Stimulated activated CD4-positive, alpha-beta T cell treated with anti-CD3 and anti-CD28 coated beads, TNF-alpha, amount 100 ng/mL, for 1 hour (primary cell): ENCODE measurements at places on chromosomes 2 and 18.

DNA sequence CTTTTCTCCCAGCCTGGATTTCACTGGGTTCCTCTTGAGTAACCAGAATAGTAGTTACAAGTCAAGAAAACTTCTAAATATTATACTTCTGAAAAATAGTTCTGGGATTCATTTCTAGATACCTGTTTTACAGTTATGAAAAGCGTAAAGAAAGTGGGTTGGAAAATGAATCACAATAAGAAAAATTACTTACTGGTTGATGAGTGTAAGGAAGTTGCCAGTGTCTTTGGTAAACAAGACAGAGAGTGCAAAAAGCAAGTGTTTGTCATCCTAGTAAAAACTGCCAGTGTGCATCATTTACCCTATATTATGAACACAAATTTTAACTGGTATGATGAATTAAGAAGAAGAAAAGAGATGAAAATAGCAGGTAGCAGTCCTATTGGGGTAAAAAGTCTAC, 88.9 kb downstream of the R3HDM1 start:
- no peak for DNase-seq

DNA sequence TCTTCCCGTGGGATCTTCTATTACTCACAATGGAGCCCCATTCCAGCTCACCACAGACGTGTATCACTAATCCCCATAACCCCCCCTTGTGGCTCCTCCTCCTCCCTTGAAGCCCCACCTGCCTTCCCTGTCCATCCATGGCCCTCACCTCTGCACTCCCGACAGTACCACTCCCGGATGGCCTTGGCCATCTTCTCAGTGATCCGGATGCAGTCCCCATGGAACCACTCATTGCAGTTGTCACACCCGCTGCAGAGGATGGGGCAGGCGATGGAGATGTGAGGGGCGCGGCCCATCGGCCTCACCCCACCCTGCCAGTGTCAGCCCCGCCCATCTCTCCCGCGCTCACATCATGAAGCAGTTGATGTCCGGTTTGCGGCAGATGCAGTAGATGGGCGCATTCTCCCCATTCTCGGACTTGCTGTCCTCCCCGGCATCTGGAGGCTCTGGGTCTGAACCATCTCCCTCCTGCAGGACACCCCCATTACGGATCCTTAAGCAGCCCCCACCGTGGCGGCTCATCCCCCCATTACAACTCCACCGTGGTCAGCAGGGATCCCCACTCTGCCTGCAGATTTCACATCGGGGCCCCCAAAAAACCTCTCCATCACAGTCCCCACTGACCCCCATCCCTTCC, 983 bp downstream of the CXXC1 start:
- no peak for DNase-seq

- no peak for DNase-seq
Measured at GRCh38 chr2:45043174-45043573, 33.9 kb upstream of the SIX2 start.

GRCh38 chr18:60347526-60348045, 25.0 kb downstream of the MC4R start:
- no peak for DNase-seq

- DNase-seq: no peak
Measured at GRCh38 chr18:52822160-52822559, 482.2 kb downstream of the DCC start.

DNA sequence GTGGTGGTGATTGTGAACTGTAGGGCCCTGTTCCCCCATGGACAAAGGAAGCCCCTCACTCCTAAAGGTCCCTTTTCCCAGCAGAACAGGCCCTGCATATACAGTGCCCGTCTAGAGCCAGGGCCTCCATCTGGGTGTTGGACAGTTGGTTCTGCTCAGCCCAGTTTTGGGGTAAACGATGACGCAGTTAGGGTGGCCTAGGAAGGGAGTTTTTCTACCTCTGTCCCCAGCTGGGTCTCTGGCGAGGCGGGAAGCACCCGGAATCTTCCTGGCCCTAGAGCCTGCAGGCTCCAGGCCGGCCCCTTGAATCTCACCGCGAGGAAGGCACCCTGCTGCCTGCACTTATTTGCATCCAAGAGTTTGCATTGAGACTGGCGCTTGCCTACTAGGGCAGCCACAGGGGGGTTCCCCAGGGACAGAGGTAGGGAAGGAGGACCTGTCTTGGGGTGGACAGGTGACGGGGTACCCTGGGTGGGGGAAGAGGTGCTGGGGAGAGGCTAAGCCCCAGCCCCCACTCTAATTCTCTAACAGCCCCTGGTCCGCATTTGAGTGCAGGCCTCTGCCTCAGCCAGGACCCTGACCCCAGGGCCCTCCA, 529 bp upstream of the MTA3 start:
- no peak for DNase-seq

DNA sequence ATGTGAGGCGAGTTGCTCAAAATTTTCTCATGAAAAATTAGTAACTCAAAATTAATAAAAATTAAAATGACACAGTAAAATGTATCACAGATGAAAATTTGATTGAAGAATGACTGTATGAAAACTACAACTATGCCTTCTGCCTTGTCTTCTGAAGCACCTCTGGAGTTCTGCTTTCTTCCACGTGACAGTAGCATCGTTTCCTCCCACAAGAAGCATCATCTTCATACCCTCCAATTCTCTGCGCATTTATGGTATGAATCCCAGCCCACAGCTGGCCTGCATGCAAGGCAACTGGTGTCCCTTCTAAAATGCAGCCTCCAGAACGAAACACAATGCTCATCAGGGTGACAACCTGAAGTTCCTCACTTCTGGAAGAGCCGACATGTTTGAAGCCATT, 189.9 kb downstream of the MYO1B start:
- DNase-seq: no peak

DNA sequence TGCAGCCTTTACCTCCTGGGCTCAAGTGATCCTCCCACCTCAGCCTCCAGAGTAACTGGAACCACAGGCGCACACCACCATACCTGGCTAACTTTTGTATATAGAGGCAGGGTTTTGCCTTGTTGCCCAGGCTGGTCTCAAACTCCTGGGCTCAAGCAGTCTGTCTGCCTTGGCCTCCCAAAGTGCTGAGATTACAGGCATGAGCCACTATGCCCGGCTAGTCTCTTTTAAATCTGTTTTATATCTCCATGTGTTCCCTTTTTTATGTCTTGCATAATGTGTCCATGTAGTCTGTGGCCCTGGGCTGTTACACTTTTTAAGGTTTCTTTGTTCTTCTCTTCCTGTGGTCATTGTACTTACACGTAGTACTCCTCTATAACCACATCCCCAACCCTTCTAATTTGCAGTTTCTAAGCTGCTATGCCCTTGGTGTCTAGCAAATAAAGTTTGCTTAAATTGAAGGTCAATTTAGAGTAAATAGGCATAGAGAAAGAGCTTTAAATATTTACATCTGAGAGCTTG, 168.2 kb downstream of the MCFD2 start:
- no peak for DNase-seq

DNA sequence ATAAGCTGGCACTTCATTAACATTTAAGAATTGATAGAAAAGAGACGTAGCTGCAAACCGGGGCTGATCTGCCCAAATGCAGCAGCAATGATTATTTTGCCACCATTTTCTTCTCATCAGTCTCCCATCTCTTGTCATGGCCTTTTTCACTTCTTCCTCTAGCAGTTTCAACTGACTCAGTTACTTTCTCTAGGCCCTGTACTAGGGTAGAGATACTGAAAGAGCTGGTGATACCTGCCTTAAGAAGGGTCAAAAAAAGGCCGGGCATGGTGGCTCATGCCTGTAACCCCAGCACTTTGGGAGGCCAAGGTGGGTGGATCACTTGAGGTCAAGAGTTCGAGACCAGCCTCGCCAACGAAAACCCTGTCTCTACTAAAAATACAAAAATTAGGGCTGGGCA, 127.4 kb downstream of the LTBP1 start:
- DNase-seq: no peak

- no peak for DNase-seq
Measured at GRCh38 chr2:16693854-16694253, 28.2 kb upstream of the CYRIA start.

GRCh38 chr18:13221869-13222855, 3.6 kb downstream of the LDLRAD4 start:
- no peak for DNase-seq

DNA sequence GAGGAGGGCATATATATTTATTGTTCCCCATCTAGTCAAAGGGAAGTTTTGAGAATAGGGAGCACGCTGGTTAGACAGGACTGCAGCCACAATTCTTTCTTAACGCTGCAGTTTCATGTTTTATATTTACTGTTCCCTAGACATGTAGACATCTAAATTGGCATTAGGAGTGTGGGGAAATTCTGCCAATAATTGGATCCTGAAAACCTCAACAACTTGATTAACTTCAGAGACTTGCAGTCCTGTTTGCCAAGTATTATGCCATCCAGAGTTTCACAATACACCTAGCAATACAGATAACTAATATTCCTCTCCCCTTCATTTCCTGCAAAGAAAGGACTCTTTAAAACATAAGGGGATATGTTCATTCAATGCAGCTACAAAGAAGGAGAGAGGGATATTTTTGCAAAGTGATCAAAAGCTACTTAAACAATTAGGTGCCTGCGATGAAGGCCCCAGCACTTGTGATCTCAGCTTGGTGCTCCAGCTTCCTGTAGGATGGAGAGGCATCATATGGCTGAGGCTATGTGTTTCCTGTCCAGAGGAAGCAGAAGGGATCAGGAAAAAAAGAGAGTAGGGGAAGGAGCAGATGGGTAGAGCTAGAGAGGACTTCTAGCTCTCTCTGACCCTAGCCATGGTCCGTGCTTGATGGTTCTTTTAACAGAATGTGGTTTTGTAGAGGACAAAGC, 264.4 kb downstream of the MTX2 start:
- DNase-seq: no peak

DNA sequence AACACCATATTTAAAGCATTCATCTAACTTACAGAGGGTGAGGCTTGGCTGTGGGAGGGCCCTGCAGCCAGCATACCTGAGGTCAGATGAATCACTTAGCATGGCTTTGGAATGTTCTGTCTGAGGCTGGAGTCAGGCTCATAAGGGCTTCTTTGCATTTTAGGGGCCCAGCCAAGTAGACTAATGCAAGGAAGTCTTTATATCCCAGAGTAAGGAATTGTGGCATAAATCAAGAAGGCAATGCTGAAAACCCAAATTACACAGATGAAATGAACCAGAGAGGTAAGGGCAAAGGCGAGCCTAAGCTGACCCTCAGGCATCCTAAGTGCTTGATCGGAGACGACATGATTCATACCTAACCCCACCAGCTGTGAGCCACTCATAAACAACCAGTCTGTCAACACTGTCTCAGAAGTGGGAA, 383.6 kb downstream of the DCC start:
- DNase-seq: no peak

- DNase-seq: no peak
Measured at GRCh38 chr2:197045115-197045514, 118.6 kb upstream of the PGAP1 start.

DNA sequence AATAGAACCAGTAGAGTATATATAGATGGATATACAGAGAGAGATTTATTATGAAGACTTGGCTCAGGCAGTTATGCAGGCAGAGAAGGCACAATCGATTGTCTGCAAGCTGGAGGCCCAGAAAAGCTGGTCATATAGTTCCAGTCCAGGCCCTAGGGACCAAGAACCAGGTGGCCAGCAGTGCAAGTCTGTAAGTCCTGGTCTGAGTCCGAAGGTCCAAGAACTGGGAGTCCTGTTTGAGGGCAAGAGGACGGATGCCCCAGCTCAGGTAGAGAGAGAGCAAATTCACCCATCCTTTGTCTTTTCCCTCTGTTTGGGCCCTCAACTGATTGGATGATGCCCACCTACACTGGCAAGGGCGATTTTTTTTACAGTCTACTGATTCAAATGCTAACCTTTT, 164.6 kb downstream of the CAMKMT start:
- DNase-seq: no peak

- DNase-seq: no peak
Measured at GRCh38 chr2:169892951-169893350, 65.7 kb downstream of the UBR3 start.

DNA sequence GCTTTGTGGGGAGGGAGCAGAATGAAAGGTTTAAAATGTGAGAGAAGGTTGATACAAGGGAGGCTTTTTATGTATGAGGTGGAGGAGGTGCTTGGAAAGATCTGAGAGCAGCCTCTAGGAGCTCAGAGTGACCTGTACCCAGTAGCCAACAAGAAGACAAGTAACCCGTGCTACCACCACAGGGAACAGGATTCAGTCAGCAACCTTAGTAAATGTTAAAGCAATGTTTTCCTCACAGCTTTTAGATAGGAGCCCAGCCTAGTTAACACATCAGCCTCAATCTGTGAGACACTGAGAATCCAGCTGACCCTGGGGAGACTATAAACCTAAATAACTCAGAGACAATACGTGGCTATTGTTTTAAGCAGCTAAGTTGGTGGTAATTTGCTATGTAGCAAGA, 194.9 kb upstream of the NT5C1B start:
- DNase-seq: no peak

GRCh38 chr2:175167076-175167791, 769 bp downstream of the ATF2 start:
- no peak for DNase-seq

DNA sequence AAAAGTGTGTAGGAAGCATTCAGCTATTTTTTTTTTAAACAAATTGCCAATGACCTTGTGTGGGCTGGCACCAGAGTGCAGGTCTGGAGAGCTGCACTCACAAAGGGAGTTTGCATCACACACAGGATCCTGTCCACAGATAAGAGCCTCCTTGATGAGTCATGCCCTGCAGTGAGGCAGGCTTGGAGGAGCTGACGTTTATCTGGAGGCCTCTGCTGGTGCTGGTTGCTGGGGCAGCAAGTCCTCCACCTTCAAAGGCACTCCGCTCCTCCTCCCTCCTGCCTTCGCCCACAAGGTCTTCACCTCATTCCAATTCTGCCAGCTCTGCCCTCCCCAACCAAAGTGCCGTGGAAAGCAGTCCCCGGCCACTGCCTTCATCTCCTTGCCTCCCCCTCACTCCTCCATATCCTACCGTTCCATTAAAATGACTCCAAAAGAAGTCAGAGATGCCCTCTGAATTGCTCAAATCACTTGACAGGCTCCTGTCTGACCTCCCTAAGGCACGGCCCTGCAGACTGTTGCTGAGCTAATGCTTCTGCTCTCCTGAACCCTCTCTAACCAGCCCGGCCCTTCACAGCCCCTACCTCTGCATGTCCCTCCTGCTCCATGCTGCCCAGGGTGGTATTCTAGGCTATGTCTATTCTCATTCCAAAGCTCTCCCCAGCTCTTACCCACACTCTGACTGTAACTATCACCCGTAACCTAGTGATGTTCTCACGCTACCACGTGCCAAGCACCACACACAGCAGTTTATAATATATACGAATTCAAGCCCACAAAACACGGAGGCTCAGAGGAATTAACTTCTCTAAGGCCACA, 30.9 kb downstream of the LONRF2 start:
- DNase-seq: peak; percentile 16

GRCh38 chr2:30436859-30437435, 10.1 kb upstream of the LCLAT1 start:
- DNase-seq: no peak
